MCF 10A (cell line): ENCODE measurements at places on chromosomes 12 and 14. TPM values are rescaled to one million over a fixed set of nuclear protein-coding genes. Genes with fewer than 3 reads are reported as not detected.

Gene KRT3
- total RNA-seq: not detected in 2 replicates

Gene CDK4
- total RNA-seq: 117 and 123 TPM in 2 replicates

Gene INTS13
- 64.8 and 67.8 TPM in 2 replicates for total RNA-seq

Gene MMP14
- total RNA-seq: 71.5 and 78.6 TPM in 2 replicates

Gene FOXG1
- not detected in 2 replicates for total RNA-seq

Gene OTX2
- not detected in 2 replicates for total RNA-seq
